ENCODE measurements at places on chromosomes 2 and 18. TPM values are rescaled to one million over a fixed set of nuclear protein-coding genes. Genes with fewer than 3 reads are reported as not detected.

DNA sequence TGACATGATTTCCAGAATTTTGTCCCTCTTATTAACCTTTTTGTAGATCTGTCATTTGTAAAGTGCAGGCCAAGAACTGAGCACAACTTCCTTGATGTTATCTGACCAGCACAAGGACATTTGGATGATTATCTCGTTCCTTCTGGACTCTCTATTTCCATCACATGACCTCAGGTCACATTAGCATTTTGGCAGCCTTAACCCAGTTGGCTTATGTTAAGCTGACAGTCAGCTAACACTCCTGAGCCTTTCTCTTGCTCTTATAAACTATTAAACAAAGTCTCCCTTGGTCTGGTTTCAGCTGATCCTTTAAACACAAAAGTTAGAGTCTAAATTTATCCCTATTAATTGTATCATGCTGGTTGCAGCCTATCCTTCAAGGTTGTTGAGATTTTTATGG lies 167.2 kb upstream of the RBBP8 start:
- H3K4me3 ChIP-seq: no peak overlapping the region
- DNase-seq: no peak
- peaks cover 11% of the 10 kb centered on the region for H3K36me3 ChIP-seq
- H3K4me1 ChIP-seq: no peaks in the 10 kb centered on the region

- H3K4me3 ChIP-seq: no peak overlapping the region
- no peak for DNase-seq
- no peaks in the 10 kb centered on the region for H3K4me1 ChIP-seq
- no peaks in the 10 kb centered on the region for H3K36me3 ChIP-seq
- no peak overlapping the region for H3K27ac ChIP-seq
- peaks cover 16% of the 10 kb centered on the region for H3K27me3 ChIP-seq
These were observed 94.9 kb downstream of the SLC4A3 start for GRCh38 chr2:219722276-219722879.

- peaks cover 9% of the 10 kb centered on the region for H3K27me3 ChIP-seq
- H3K4me1 ChIP-seq: no peaks in the 10 kb centered on the region
- H3K4me3 ChIP-seq: no peak overlapping the region
- no peak for DNase-seq
- no peak overlapping the region for H3K27ac ChIP-seq
- H3K36me3 ChIP-seq: no peaks in the 10 kb centered on the region
These were observed 169.2 kb downstream of the GLI2 start for GRCh38 chr2:120904830-120905234.

DNA sequence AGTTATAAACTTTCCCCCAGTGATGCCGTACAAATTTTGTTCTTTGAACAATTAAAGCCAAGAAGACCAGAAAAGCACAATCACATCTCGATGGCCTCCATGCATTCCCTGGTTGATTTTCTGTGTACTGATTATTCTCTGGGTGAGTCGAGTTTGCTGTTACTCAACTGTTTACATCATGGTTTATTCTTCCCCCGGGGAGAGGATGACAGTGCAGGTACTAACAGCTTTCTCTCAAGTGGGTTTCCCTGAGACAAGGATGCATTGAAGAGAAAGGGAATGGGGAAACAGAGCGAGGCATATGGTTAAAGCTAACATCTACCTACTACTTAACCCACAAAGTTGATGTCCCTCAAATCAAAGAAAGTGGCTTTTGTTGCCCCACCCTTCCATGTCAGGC lies 410.8 kb upstream of the FANCL start:
- no peak overlapping the region for H3K4me3 ChIP-seq
- no peaks in the 10 kb centered on the region for H3K4me1 ChIP-seq
- DNase-seq: no peak
- H3K27me3 ChIP-seq: no peaks in the 10 kb centered on the region

DNA sequence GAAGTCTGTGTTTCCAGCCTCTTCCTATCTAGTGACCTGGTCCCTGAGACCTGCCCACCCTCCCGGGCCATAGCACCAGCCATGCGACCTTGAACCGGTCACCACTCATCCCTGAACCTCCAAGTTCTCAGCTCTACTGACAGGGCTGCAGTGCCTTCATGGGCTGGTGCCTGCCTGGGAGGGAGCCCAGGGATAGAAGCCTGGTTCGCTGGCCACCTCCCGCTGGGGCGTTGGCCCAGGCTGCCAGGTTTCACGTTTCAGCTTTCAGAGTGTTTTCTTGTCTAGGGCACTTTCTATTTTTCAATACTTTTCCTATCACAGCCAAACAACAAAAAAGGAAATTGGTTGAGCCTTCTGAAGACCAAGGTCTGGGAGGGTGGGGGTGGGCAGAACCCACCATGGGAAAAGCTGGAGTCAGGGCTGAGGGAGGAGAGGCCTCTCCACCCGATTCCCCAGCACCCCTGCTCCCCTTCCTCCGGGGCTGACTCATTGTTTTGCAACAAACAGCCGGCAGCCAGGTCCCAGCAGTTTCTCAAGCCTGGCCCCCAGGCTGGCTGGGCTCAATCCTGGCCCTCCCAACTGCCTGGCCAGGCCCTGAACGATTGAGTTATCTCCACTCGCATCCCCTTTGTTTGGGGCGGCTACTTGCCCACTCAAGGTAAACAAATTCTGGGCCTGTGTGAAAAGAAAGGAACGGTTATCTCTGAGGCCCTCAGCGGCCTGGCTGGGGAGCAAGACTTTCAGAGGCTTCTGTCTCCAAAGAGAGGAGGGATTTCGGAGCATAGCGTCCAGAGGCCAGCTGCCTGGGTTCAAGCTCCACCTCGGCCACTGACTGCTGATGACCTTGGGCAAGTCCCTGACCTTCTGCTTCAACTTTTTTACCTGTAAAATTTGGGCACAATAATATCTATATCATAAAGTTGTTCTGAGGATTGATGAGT lies 47.5 kb downstream of the ZFP36L2 start:
- no peaks in the 10 kb centered on the region for H3K36me3 ChIP-seq
- peaks cover 35% of the 10 kb centered on the region for H3K4me1 ChIP-seq
- no peak overlapping the region for H3K4me3 ChIP-seq
- H3K27me3 ChIP-seq: no peaks in the 10 kb centered on the region

GRCh38 chr2:236895497-236895896 lies 190.2 kb upstream of the COPS8 start:
- no peaks in the 10 kb centered on the region for H3K36me3 ChIP-seq
- DNase-seq: no peak
- no peaks in the 10 kb centered on the region for H3K4me1 ChIP-seq
- H3K27ac ChIP-seq: no peak overlapping the region

DNA sequence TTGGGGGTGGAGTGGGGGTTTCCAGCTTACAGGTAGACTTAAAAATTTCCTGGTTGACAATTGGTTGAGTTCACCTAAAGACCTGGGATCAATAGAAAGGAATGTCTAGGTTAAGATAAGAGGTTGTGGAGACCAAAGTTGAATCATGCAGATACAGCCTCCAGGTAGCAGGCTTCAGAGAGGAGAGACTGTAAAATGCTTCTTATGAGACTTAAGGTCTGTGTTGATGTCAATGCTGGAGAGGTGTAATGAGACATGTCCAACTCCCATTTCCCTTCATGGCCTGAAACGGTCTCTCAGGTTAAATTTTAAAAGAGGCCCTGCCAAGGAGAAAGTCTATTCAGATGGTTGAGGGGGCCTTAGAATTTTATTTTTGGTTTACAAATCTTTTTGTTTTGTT lies 38.5 kb upstream of the RND3 start:
- no peak overlapping the region for H3K27ac ChIP-seq
- no peak overlapping the region for H3K4me3 ChIP-seq
- H3K36me3 ChIP-seq: no peaks in the 10 kb centered on the region
- no peaks in the 10 kb centered on the region for H3K27me3 ChIP-seq

- H3K27me3 ChIP-seq: no peaks in the 10 kb centered on the region
- H3K4me3 ChIP-seq: no peak overlapping the region
- H3K36me3 ChIP-seq: peaks cover 4% of the 10 kb centered on the region
- DNase-seq: no peak
- H3K27ac ChIP-seq: no peak overlapping the region
- H3K4me1 ChIP-seq: no peaks in the 10 kb centered on the region
These were observed 296.3 kb upstream of the KCNJ3 start for GRCh38 chr2:154402213-154402612.

- peaks cover 46% of the 10 kb centered on the region for H3K27me3 ChIP-seq
- H3K4me3 ChIP-seq: peak overlapping the region; percentile 55
- no peaks in the 10 kb centered on the region for H3K36me3 ChIP-seq
- DNase-seq: no peak
These were observed 5.1 kb downstream of the MEIS1 start for GRCh38 chr2:66439812-66440542.

GRCh38 chr2:235343156-235343774 lies 150.6 kb upstream of the AGAP1 start:
- peaks cover 14% of the 10 kb centered on the region for H3K27me3 ChIP-seq
- H3K4me1 ChIP-seq: no peaks in the 10 kb centered on the region
- H3K36me3 ChIP-seq: no peaks in the 10 kb centered on the region
- H3K4me3 ChIP-seq: no peak overlapping the region

GRCh38 chr2:85988175-85988913 lies 99.6 kb upstream of the ST3GAL5 start:
- no peak overlapping the region for H3K4me3 ChIP-seq
- no peaks in the 10 kb centered on the region for H3K36me3 ChIP-seq
- H3K27me3 ChIP-seq: no peaks in the 10 kb centered on the region
- DNase-seq: no peak
- peaks cover 7% of the 10 kb centered on the region for H3K4me1 ChIP-seq
- H3K27ac ChIP-seq: peak overlapping the region; percentile 30

DNA sequence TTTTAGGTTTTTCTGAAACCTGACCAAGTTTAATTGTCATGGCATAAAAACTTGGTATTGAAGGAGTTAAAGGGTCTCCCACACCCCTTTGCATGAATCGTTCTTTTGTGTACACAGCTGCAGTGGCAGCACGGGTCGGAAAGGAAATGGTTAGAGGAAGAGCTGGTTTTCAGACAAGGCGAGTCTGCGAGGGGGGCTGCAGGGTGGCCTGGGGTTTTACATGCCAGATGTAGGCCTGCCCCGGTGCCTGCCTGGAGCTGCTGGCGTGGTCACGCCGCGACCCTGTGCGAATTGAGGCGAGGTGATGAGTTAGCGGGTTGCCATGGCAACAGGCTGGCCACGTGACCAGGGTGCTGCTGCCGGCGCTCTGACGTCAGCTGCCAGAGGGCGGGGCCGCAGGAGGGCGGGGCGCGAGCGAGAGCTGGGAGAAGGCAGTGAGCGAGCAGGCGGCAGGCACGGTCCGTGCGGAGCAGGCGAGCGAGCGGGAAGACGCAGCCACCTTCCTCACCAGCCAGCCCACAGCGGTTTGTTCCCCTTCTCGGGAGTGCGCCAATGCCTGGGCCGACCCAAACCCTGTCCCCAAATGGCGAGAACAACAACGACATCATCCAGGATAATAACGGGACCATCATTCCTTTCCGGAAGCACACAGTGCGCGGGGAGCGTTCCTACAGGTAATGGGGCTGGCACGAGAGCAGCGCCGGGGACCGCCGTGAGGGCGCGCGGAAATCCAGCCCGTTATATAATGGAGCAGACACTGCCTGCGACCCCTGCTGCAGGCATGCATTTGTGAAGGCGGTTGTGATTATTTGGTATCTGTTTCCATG lies at the start of gene MAPRE2:
MAPRE2 (plus strand) TSS at position 426 of the 827 bp plus-strand sequence; CDS start at position 553, 127 bp downstream.
- peak; percentile 100 for DNase-seq
- H3K27ac ChIP-seq: peak within 1 kb of the TSS; percentile 98
- peak within 1 kb of the TSS; percentile 96 for H3K4me3 ChIP-seq
- peaks cover 78% of the 10 kb centered on the region for H3K4me1 ChIP-seq
- no peaks in the 10 kb centered on the region for H3K36me3 ChIP-seq
- no peaks in the 10 kb centered on the region for H3K27me3 ChIP-seq

DNA sequence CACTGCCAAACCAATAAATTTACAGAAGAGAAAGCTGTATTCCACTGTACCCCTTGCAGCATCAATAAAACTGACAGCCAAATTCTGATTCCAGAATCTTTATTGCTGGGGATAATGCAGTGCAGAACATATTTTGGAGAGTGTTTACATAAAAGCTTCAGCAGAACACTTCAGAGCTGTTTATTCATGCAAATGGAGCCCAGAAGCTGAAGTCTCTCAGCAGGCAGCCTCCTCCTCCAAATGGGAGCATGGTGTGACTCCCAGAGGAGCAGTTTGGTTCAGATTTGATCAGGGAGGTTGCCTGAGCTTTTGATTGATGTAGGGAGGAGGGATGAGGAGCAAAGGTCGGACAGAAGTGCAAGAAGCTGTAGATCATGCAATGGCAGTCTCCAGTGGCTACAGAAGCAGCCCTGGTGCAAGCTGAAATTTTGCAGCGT lies 22.4 kb downstream of the LHCGR start:
- H3K27ac ChIP-seq: no peak overlapping the region
- H3K27me3 ChIP-seq: peaks cover 10% of the 10 kb centered on the region
- no peak for DNase-seq
- no peaks in the 10 kb centered on the region for H3K36me3 ChIP-seq

DNA sequence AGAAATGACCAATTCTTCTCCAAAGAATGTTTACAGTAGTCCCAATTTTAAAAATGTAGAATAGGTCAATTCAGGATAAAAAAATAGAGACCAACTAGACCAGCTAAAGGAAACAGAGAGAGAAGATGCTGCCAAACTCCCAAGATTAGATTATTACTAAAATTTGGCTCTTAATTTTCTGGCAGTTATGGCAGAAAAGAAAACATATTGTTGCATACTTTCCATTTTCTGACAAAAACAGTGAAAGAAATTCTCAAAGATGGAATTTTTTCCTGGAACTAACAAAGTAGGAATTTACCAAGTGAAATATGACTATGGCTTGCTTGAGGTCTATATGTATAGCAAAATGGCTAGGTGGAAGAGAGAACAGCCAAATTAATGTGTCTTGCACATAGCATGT lies 138.3 kb upstream of the STK17B start:
- H3K4me1 ChIP-seq: no peaks in the 10 kb centered on the region
- peaks cover 5% of the 10 kb centered on the region for H3K27me3 ChIP-seq
- H3K4me3 ChIP-seq: no peak overlapping the region
- no peak overlapping the region for H3K27ac ChIP-seq
- no peak for DNase-seq
- no peaks in the 10 kb centered on the region for H3K36me3 ChIP-seq

DNA sequence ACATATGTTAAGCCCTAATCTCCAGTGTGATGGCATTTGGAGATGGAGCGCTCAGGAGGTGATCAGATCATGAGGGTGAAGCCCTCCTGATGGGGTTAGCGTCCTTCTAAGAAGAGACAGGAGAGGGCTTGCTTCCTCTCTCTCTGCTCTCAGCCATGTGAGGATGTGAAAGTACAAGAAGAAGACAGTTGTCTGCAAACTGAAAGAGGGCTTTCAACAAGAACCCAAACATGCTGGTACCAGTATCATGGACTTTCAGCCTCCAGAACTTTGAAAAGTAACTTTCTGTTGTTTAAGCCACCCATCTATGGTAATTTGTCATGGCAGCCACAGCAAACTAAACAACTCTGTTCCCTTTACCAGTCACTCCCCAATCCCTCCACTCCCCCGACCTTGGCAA lies 47.4 kb downstream of the CACNB4 start:
- peaks cover 4% of the 10 kb centered on the region for H3K4me1 ChIP-seq
- no peak overlapping the region for H3K27ac ChIP-seq
- no peaks in the 10 kb centered on the region for H3K36me3 ChIP-seq
- H3K4me3 ChIP-seq: no peak overlapping the region
- H3K27me3 ChIP-seq: peaks cover 3% of the 10 kb centered on the region

GRCh38 chr18:36064027-36064808 lies 3.1 kb downstream of the RPRD1A start:
- no peaks in the 10 kb centered on the region for H3K27me3 ChIP-seq
- DNase-seq: no peak
- no peaks in the 10 kb centered on the region for H3K36me3 ChIP-seq
- H3K4me3 ChIP-seq: no peak overlapping the region

The SEH1L gene
- total RNA-seq: 67.2 TPM

The MTCL1 gene
- 0.50 TPM for total RNA-seq

The DPYSL5 gene
- not detected for total RNA-seq

The FKBP1B gene
- total RNA-seq: 1.6 TPM

The AGXT gene
- not detected for total RNA-seq

The ERFE gene
- 3.8 TPM for total RNA-seq

The TMEM37 gene
- total RNA-seq: not detected

The G6PC2 gene
- total RNA-seq: not detected

The SERPINB12 gene
- total RNA-seq: not detected

The CPO gene
- total RNA-seq: not detected

The PDE11A gene
- total RNA-seq: not detected

Measured in natural killer cell treated with Interleukin-12 subunit alpha and Interleukin-12 subunit beta and Interleukin-15 and Interleukin-18, amount 100 ng/mL, for 72 hours (primary cell).